ENCODE measurements at places on chromosomes 1 and 21. TPM values are rescaled to one million over a fixed set of nuclear protein-coding genes. Genes with fewer than 3 reads are reported as not detected.

EPHA10 gene
- not detected for total RNA-seq

SLC44A5 gene
- 0.38 TPM for total RNA-seq

GSTM3 gene
- total RNA-seq = 87.9 TPM

C2CD4D gene
- not detected for total RNA-seq

ZFYVE9 gene
- total RNA-seq = 30.3 TPM

AVPR1B gene
- total RNA-seq = not detected

CBR3 gene
- total RNA-seq = 15.9 TPM

RNF186 gene
- total RNA-seq = not detected

PSMA5 gene
- total RNA-seq = 62.7 TPM

PLEKHO1 gene
- total RNA-seq = 24.9 TPM

PDPN gene
- total RNA-seq = 0.77 TPM

GPR161 gene
- total RNA-seq = 11.7 TPM

CASZ1 gene
- 0.56 TPM for total RNA-seq

TRIM46 gene
- 1.5 TPM for total RNA-seq

TTC13 gene
- 23.4 TPM for total RNA-seq

ITLN2 gene
- 1.4 TPM for total RNA-seq

SLC26A9 gene
- not detected for total RNA-seq

NUP210L gene
- 0.28 TPM for total RNA-seq

RSPO1 gene
- total RNA-seq = under 0.01 TPM

SLC25A34 gene
- 0.38 TPM for total RNA-seq

GRHL3 gene
- total RNA-seq = under 0.01 TPM

GPBP1L1 gene
- total RNA-seq = 123 TPM

SH3D21 gene
- total RNA-seq = 8.5 TPM

TMIGD3 gene
- total RNA-seq = not detected

CYYR1 gene
- under 0.01 TPM for total RNA-seq

TAL1 gene
- total RNA-seq = 0.19 TPM

KIF26B gene
- 9.3 TPM for total RNA-seq

SH2D2A gene
- 1.2 TPM for total RNA-seq
